ENCODE measurements at places on chromosomes 5 and 9.

- DNase-seq, result no peak
These were observed 88.2 kb downstream of the NREP start for GRCh38 chr5:111668477-111669414.

DNA sequence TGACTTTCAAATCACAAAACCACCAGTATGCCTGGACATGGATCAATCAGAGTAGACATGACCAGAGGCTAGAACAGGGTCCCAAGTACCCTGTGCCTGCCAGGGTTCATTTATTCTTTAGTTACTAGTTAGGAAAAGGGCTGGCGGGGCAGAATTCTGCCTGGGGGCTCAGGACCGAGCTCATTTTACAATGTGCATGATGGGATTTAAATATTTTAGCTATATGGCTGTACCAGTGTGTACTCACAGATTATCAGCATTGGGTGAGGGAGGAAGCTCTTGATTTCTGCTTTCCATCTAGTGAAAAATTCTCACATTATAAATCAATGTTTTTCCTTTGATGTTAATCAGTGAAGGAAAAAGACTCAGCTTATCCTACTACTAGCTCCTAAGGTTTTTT is 1511.1 kb downstream of the EFNA5 start:
- DNase-seq, result no peak

DNA sequence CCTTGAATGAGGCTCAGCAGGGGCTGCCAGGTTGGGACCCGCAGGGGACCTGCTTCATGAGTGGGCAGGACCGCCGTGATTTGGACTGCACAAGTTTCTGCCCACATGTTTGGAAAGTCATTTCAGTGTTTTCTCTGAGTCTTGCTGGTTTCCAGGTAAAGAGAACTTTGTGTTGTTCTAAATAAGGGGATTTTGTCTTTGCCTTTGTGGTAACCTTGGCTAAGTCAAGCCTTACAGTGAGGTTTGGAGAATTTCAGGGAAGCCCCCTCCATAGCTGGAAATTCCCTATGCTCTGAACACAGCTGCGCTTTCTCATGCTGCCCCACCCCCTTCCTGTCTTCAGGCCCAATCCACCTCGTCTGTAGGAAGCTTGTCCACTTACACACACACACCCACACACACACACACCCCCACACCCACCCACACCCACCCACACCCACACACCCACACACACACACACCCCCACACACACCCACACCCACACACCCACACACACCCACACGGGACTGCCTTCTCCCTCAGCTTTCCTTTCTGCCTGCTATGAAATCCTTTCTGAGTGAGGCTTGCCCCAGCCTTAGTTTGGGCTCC is 270.1 kb downstream of the HSPA4 start:
- no peak for DNase-seq

- DNase-seq, result no peak
These were observed 28.2 kb downstream of the PRELID2 start for GRCh38 chr5:145806923-145807322.

DNA sequence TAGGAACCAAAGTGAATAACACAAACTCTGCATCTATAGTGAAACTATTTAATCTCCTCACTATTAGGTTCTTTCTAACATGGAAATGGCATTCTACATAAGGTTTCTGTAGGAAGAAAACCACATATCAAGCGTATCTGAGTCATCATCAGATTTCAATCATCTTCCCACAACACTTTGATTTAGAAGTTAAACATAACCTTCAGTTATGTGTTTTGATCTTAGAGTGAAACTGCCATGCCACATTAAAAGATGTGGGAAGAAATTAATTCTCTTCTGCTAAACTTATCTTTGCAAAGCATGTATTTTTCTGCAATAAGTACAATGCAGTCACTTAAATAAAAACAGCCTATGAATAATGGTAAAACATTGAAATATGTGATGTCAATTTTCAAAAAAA is 55.0 kb downstream of the MEF2C start:
- no peak for DNase-seq

GRCh38 chr9:70514273-70514672 is 99.8 kb upstream of the KLF9 start:
- no peak for DNase-seq

DNA sequence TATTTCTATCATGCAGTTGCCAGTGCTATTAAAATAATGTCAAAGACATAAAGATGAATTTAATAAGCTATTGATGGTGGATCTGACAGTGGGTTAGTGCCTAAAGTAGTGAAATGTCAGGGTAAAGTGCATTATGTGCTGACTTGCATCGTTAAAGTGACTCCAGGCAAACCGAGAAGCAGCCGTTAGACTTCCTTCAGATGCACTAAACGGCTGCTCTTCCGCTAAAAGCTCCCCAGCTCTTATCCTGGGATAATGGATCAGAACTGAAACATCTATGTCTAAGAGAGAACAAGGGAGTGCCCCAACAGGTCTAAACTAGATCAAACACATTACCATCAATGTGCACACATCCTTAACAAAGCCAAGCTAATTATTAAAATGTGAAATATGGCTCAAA is 468.2 kb downstream of the NTRK2 start:
- no peak for DNase-seq

GRCh38 chr5:39186722-39187539 is 32.4 kb downstream of the FYB1 start:
- DNase-seq, result no peak

DNA sequence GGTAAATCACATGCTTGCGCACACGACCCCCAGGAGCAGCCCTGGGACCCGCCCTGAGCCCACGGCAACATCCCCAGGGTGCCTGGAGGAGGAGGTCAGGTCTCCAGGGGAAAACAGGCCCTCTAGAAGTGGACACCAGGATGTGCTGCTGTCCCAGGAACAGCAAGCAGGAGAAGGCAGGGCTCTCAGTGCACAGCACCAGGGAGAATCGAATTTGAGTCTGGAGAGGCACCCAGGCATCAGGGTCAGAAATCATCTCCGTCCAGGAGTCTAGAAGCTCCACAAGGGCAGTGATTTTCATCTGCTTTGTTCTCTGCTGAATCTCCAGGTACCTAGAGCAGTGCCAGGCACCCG is 93.6 kb downstream of the PAX5 start:
- DNase-seq, result no peak

DNA sequence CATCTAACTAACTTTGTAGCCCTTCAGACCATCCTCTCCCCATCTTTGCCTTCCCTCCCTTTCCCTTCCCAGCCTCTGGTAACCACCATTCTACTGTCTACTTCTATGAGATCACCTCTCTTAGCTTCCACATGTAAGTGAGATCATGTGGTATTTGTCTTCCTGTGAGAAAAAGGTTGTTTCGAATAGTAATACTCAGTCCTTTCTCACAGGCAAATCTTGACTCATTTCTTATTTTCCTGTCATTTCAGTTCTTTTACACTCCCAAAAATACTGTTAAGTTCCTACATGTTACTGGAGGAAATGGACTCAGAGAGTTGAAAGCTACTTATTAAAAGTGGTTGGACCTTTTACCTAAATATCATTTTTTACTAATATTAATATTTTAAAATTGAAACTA is 82.1 kb downstream of the SLF1 start:
- DNase-seq, result no peak

GRCh38 chr5:153753645-153754432 is 263.4 kb downstream of the GRIA1 start:
- DNase-seq, result no peak

DNA sequence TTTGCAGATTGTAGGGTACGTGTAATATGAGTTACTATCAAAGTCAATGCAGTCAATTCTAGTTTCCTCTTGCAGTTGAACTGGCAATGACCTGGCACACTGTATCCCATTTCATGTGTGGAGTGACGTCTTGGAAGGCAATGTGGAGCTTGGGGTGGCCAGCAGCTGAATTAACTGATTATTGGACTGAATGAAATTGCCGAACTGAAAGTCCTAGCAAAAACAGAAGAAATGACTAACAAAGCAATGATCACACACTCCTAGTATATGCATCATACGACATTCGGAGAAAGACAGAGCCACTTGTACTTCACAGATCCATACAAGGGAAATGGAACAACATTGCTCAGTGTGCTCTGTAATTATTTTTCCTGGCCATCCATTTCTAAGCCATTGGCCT is 259.1 kb upstream of the DAPK1 start:
- no peak for DNase-seq

- no peak for DNase-seq
These were observed 72.5 kb downstream of the AP3B1 start for GRCh38 chr5:78221964-78222451.

DNA sequence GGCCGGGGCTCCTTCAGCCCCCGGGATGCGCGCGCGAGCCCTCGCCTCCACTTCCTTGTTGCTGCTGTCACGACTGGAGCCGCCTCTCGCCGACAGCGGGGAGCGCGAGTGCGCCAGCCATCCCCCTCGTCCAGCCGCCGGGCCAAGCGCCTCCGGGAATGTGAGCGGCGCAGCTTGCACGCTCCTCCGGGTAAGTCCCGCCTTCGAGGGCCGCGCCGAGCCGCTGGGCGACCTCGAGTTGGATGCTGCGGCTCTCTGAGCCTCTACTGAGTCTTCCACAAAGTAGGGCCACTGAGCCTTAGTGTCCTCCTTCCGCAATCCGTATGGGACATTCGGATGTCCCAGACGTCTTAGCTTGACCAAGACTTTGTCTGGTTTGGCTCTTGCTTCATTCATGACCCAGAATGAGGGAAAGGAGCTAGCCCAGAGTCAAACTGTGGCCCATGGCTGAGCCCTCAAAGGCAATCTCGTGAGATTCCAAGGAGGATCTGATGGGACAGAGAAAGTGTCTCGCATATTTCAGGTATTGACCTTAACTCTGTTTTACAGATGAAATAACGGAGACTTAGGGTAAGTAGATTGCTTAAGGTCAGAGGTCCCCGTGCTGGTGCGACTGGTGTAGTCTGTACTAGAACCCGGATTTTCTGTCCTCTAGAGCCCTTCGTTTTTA is 586 bp downstream of the HMGXB3 start:
- DNase-seq, result no peak

DNA sequence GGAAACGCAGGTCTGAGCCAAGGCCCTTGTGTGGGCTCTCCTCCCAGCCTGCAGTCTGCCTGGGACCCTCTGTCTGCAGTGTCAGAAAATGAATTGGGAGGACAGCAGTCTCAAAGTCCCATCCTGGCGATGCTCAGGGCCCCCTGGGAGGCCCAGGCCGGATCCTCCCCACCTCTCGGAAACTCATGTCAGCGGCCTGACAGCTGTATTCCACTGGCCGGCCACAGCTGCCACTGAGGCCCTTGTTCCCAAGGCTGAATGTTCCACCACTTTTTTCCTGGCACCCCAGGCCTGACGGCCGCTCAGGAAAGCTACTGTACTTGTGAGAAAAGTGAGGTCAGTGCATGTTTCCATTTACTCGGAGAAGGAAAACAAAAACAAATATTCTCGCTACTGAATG is 180.0 kb downstream of the FGF18 start:
- no peak for DNase-seq

- DNase-seq, result no peak
These were observed 8.4 kb downstream of the RPL37 start for GRCh38 chr5:40826489-40827187.

GRCh38 chr9:93665637-93666438 is 89.5 kb downstream of the PHF2 start:
- no peak for DNase-seq

GRCh38 chr5:107090506-107090905 is 580.2 kb downstream of the EFNA5 start:
- DNase-seq, result no peak

GRCh38 chr9:14366076-14366475 is 52.1 kb upstream of the NFIB start:
- DNase-seq, result peak; percentile 82

DNA sequence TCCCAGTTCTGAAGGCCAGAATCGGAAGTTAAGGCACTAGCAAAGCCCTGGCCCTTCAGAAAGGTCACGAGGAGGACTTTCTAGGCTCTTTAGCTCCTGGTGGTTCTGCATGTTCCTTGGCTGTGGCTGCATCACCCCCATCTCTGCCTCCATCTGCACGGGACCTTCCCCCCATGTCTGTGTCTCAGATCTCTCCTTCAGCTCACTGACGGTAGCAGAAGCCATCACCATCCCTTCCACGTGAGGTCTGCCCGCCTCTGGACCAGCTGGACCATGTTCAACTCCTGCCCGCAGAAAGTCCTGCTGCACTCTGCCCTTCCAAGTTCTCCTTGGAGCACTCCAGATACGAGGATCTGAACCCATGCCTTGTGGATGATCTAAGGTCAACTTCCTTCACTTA is 242.9 kb upstream of the IRX1 start:
- DNase-seq, result no peak

DNA sequence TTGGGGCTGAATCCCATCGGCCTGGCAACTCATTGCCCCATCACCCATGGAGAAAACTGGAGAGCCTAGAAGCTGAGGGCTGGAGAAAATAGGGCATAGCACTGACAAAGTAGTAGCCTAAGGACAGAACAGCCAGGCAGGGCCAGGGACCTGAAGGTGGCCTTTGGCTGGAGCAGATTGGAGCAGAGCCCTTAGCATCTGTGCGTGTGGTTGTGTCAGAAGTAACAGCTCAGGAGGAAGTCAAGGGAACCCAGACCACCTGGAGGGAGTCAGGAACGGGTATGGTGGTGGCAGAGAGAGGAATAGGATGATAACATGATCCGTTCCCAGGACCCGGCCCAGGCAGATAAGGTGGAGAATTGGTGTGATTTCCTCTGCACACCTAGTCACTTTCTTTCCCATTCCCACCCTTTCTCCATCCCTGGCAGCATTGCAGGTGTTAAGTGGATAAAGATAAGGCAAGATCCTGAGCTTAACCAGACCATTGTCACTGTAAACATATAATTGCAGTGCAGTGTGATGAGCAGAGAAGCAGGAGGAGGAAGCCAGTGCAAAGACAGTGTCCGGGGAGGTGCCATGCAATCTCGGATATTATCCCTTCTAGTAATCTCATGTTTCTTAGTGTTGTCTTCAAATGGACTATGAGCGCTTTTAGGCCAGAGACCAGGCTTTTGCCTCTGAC is 67.0 kb downstream of the NDFIP1 start:
- DNase-seq, result no peak

DNA sequence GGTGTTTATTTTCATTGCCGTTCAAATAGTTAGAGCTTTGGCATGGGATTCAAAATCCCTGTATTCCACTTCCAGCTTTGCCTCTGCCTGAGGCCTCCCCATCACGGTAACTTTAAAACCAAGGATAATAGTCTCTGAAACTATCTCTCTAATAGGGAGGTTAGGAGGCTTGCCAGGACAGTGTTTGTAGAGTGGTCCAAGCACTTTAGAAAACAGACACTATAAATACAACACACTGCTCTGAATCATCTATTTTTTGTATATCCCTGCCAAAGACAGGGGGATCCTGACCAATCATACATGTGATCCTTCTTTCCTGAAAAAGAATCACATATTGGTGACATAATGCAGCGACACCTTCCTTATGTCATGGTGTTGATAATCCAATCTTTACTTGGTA is 326.8 kb downstream of the BNC2 start:
- no peak for DNase-seq

DNA sequence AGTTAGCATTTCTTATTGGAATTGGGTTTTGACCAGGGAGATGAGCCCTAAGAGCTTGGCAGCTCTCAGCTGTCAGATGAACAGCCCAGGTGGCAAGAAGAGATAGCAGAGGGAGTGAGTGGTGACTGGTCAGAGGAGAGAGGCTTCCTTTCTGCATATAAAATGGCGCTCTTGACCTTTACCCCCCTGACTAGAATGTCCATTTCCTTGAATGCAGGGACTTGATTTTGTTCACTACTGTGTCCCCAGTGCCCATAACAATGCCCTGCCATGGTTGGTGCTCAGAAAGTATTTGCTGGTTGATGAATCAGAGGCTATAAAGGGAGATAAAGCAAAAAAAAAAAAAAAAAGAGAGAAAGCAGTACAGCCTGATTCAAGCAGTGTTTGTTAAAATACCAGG is 7.2 kb downstream of the CHMP5 start:
- no peak for DNase-seq
